Muscle of back (tissue), 13 donors: ENCODE measurements at places on chromosomes 11 and 22. TPM values are rescaled to one million over a fixed set of nuclear protein-coding genes. Genes with fewer than 3 reads are reported as not detected.

- DNase-seq = no peak
Measured at GRCh38 chr11:10205928-10206327, 88.1 kb downstream of the SBF2 start.

DNA sequence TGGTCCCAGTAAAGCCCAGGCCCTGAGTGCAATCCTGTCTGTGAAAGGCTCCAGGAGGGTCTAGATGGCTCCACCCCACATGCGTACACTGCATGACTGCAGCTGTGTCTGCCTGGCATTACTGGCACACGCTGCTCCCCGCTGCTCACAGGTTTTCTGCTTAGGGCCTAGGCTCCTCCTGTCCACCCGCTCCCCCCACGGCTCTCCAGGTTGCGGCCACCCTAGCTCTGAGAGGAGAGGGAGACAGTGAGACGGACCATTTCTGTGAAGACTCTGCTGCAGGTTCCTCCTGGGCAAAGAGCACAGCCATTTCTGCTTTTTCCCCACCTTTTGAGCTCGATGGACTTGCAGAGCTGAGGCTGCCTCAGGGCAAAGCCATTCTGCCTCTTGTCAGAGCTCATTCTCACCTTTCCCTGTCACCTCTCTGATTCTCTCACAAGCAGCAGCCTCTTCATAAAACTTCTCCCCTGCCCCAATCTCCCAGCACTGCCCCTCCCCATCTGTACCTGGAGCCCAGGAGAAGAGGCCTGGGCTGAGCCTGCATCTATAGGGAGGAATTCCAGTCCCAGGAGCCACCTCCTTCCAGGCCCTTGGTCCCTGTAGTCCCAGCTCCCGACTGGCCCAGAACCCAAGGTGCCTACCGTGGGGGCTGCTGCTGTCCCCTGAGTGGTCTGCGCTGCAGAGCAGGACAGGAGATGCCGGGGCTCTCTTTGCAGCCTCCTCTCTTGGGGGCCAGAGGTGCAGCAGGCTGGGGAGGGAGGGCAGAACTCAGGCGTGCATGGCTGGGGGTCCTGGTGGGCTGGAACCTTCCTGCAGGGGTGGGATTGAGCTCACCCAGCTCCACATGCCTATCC, 433.7 kb upstream of the B3GAT1 start:
- DNase-seq = no peak

GRCh38 chr11:68297494-68297811, 14.9 kb upstream of the LRP5 start:
- no peak for DNase-seq

- DNase-seq = no peak
Measured at GRCh38 chr22:27546157-27546935, 255.2 kb downstream of the MN1 start.

GRCh38 chr11:17572791-17573460, 25.9 kb downstream of the OTOG start:
- DNase-seq = no peak

DNA sequence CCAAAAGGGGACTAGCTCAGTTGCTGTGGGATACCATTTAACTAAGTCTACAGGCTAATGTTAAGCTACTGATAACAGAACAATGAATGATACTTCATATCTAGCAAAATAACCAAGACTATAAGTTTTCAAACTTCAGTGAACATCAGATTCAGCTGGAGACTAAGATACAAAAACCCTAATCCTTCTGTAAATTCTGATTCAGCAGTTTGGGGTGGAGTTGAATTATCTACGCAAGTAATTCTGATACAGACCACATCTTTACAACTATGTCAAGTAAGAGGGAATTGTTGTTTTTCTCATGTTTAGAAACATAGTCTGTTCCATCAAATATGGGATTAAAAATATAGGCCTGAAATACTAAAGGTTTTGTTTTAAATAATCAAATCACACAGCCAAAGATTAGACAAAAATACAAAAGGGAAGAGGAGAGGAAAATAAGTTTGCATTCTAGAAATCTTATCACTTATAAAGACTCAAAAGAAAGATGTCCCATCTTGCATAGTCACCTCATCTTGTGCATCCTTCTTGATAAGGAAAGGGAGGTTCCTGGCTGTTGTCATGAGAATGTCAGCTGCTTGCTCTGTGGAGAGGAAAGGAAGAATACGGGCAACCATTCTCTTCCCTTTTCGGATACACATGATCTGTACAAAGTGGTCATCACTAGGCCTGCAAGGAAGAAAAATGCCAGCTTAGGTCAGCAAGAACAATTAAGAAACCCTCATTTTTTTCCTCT, 21.4 kb downstream of the PATL1 start:
- no peak for DNase-seq

DNA sequence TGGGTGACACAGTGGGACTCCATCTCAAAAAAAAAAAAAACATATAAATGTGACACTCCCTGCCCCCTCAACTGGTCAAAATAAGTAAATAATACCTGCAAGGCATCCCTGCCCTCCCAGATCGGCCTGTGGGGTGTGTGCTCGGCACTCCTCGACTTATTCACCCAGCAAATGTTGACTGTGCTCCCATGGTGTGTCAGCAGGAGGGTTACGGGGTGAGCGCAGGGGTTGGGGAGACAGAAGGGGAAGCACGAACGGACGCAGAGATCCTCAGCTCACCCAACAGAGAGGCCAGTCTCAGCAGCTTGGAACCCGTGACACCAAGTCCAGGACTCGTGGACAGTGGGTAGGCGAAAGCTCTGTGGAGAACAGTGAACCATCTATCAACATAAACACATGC, 1.6 kb upstream of the ADM2 start:
- no peak for DNase-seq

- DNase-seq = peak; percentile 71
Measured at GRCh38 chr11:96012086-96012824, 88.3 kb upstream of the MTMR2 start.

DNA sequence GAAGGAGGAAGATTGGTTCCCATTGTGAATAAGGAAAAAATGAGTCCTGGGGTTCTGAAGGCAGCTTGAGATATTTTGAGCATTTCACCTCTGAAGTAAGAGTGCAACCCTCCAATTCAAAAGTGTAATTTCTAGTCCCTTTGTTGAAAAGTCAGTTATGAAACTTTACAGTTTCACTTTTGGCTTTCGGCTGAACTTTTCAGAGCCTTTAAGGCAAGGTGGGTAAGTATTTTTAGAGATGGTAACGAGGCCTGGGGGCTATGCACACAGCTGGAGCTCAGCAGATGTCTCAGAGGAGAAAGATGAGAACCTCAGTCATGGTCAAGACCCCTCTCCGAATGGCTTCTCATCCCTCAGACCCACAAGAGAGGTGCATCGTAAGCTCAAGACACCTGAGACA, 267.6 kb downstream of the KIRREL3 start:
- DNase-seq = no peak

GRCh38 chr11:104803776-104804175, 94.5 kb downstream of the CASP12 start:
- DNase-seq = no peak

DNA sequence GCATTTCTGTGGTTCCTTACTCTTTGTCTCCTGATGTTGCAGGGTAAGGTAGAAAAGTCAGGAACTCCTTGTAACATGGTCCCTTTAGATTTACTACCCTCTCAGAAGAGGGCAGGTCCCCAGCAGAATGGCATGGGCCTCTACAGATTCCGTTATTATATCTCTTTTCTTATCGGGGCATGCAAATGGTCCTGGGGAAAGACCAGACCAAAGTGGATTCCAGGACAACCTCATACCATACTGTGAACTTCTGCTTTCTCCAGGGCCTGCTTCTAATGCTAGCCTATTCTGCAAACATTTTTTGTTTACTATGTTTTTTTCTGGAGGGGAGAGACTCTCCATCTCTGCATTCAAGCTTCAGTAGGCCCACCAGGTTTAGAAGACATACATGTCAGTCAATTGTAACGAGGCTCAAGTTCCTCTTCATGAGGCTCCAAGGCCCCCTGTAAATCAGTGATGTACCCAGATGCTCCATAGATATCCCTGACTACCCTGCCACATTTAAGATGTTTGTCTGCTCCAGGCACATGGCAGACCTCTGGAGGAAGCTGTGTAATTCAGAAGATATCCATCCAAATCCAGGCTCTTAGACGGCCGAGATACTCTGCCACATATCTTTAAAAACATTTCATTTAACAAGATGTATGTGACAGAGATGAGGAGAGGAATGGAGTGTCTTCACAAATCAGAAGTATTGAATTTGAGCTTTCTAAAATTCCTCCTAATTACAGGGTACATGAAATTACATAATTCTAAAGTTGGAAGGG, 8.5 kb upstream of the ME3 start:
- DNase-seq = no peak

DNA sequence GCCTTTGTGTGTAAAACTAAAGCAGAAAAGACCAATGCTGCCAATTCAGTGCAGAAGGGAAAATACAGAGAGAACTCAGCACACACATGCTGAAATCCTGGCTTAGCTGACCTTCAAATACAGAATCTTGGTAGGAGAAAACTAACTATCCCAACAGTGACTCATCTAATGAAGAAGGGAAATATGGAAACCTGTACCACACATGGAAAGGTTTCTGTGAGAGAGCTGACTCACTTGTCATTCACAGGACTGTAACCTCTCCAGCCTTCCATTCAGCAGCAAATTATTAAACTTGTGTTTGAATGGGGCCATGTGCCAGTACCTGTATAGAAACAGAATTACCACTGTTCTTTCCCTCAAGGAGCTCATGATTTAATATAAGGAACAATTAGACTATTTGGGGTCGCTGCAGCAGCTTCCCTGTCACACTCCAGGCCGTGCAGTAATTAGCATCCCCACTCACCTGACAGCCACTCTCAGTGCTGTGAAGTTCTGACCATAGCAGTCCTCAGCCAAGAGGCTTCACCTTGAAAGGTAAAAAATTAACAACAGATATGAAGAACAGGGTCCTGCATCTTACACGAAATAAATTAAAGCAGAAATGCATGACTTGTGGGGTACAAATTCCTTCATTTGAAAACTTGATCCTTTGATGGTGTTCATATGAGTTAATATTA, 53.9 kb downstream of the MSANTD4 start:
- DNase-seq = peak; percentile 2

DNA sequence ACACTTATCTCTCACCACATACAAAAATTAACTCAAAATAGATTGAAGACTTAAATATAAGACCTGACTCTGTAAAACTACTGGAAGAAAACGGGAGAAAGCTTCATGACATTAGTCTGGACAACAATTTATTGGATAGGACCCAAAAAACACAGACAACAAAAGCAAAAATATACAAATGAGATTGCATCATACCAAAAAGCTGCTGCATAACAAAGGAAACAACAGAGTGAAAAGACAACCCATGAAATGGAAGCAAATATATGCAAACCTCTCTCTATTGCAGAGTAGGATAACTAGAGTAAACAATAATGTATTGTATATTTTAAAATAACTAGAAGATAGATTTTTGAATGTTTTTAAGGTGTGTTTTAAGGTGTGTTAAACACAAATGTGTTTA, 11.2 kb downstream of the MRGPRX2 start:
- no peak for DNase-seq

GRCh38 chr22:48500471-48501230, 1327.0 kb downstream of the BRD1 start:
- DNase-seq = peak; percentile 47

- no peak for DNase-seq
Measured at GRCh38 chr11:130606781-130607511, 158.5 kb downstream of the ADAMTS15 start.

GRCh38 chr11:120004723-120005122, 133.2 kb downstream of the TRIM29 start:
- DNase-seq = no peak

DNA sequence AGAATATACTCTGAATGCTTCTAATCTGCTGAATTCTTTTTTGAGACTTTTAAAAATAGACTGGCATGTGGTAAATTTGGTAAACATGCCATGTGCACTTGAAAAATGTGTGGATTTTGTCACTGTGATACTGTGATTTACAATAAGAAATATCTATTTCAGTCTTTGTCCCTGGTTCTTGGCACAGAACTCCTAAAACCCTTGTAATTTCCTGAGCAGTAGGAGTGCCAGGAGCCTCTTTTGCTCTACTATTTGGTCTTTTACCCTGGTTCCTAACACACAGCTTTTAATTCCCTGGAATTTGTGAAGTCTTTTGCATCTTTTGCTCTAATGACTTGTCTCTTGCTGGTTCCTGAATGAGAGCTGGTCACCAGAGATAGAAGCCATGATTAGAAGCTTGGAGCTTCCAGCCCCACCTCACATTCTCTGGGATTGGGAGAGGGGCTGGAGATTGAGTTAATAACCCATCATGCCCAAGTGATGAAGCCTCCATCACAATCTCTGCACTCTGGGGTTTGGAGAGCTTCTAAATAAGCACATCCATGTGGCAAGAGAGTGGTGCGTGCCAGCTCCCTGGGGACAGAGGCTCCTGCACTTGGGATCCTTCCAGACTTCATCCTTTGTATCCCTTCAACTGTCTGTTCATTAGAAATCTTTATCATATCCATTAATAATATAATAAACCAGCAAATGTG, 27.2 kb upstream of the SYT13 start:
- DNase-seq = no peak

GRCh38 chr11:112694813-112695212, 266.4 kb upstream of the NCAM1 start:
- DNase-seq = no peak

DNA sequence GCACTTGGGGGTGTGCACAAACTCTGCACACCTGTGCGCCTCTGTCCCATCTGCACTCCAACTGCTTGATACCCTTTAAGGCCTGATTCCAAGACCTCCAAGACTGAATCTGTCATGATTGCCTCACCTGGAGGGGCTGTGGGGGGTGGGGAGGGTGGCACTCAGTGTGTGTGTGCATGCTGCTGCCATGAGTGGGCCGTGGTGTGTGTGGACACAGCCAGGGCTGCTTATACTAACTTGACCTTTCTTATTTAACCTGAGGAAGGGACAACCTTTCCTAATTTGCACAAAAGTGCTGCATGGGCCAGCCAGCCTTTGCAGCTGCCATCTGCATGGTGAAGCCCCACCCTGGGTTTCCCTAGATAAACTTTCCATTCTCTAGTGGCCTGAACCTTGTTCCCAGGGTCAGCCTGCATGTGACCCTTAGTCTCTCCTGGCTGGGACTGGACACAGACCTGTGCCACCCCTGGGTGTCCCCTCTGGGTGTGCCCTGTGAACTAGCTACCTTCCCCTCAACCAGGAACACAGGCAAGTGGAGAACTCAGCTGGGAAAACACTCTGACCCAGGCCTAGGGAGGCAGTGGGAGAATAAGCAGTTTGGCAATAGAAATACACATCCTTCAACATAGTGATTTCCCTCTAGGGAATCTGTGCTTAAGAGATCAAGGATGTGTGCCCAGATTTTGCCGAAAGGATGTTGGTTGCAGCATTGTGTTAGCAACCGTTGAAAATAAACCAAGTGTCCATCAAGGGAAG, 45.4 kb upstream of the DKK3 start:
- no peak for DNase-seq

GRCh38 chr22:25563761-25564319, 635 bp upstream of the GRK3 start:
- DNase-seq = peak; percentile 66

GRCh38 chr11:78857688-78858087, 283.0 kb upstream of the NARS2 start:
- no peak for DNase-seq

NXPE2 gene
- 0.21 TPM for polyA plus RNA-seq

CRYBB3 gene
- polyA plus RNA-seq = not detected

BBOX1 gene
- polyA plus RNA-seq = 0.41 TPM

BATF2 gene
- polyA plus RNA-seq = 1.0 TPM

OR2AG2 gene
- 0.09 TPM for polyA plus RNA-seq

RIMBP3B gene
- polyA plus RNA-seq = not detected

GPHA2 gene
- not detected for polyA plus RNA-seq

RAC2 gene
- 8.1 TPM for polyA plus RNA-seq

CABP2 gene
- polyA plus RNA-seq = not detected

CHADL gene
- polyA plus RNA-seq = 3.8 TPM

OR8G5 gene
- polyA plus RNA-seq = 0.26 TPM

CYB5R2 gene
- polyA plus RNA-seq = 11.1 TPM
